Thoracic aorta (tissue), 2 donors: ENCODE measurements at places on chromosomes 11 and 22.

GRCh38 chr22:46421267-46421666 lies 85.8 kb downstream of the TRMU start:
- DNase-seq: no peak

DNA sequence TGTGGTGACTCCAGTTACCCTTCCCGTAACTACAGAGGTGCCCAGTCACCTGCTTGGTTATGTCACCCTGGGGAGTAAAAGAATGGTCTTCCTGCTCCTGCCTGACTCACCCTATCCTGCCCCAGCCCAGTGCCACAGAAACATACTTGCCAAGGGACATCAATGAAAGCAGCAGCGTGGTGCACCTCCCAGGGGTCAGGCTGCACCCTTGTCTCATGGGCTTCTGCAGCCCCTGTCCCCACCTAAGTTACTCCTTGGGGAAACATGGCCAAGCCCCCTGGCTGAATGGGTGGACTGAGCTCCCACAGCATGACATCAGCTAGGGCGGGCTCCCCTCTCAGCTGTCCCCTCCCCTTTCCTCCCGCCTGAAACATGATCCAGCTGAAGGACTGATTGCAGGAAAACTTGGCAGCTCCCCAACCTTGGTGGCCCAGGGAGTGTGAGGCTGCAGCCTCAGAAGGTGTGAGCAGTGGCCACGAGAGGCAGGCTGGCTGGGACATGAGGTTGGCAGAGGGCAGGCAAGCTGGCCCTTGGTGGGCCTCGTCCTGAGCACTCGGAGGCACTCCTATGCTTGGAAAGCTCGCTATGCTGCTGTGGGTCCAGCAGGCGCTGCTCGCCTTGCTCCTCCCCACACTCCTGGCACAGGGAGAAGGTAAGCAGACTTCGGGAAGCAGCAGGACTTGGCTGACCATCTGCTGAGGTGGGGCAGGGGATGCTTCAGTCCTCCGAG lies at the start of gene HTR3A:
Gene HTR3A (plus strand): TSS at position 368 of the 730 bp plus-strand sequence. CDS start 218 bp downstream, at position 586.
- DNase-seq: no peak

DNA sequence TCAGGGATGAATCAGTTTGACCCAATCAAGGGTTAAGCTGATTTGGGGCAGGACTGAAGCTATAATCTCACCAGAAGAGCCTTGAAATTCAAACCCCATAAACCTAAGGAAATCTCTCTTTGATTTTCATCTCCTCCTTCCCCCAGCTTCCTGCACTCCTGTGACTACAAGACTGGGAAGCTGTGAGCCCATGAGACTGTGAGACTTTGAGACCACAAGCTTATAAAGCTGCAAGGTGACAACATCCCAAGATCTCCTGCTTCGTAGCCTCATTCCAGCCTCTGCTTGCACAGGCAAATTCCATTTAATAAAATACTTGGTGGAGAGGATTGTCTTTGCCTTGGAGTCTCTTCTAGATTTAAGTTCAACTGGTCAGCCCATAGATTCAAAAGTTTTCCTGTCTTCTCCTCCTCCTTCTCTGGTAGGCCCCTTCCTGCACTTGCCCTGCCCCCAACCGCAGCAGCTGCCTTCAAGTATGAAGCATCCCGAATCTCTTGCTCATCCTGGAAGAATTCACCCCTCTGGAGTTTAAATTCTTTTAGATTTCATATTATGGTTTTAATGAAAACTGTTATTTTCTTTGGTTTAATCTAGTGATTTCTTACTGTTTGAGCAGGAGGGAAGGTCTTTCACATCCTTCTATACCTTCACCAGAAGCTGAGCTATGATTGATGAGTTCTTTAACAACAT lies 42.1 kb downstream of the PAMR1 start:
- DNase-seq: no peak

GRCh38 chr11:107043242-107044006 lies 25.1 kb upstream of the GUCY1A2 start:
- DNase-seq: no peak

DNA sequence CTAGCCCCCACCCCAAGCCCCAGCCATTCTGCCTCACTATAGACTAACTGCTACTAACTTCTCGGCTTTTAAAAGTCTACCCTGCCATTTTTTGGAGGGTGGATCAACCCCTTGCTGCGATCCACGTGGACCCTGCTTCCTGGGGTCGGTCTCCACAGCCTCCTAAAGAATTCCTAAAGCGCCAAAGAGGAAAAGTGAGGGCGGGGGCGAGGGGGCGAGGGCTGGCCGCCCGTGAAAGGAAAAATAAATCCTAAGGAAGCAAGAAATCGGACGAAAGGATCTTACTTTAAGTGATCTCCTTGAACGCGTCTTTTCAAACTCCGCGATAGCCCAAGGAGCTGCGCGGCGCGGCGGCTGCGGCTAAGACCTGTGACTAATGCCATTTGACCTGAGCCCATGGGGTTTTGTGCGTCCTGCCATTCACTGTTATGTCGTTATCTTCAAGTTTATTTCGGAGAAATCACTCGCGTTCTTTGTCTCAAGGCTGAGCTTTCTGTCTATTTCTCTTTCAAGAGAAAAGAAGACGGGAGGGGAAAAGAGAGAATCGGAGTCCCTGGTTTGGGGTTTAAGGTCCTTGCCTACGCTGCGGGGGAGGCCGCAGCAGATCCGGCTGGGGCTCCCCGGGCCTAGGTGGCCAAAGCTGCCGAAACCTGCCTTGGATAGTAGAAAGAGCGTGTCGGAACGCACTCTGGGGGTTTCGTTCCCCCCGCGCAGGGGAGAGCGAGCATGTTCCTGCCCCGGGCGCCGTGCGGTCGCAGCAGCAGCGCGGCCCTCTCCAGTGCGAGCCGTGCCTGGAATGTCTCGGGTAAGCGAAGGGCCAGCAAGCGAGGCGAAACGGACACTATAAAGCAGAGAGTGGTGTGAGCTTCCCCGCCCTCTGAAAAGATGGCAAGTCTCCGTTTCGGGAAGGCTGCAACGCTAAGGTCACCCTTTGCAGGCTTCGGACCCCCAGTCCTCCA lies 2.8 kb upstream of the DBX1 start:
- DNase-seq: no peak

DNA sequence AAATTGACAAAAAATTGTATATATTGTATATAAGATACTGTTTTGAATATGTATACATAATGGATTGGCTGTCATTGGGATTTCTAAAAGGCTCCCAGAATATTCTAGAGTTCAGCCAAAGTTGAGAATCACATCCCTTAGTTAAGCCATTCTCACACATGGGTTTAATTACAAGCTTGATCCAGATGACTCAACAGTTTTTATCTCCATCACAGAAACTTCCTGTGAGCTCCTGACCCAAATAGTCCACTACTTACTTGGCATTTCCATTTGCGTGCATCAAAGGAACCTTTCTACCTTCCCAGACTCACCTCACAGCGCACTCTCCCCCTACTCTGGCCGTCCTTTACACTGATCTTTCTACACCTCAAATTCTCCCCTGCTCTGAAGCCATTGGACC lies 184.8 kb upstream of the ARHGAP20 start:
- DNase-seq: no peak

DNA sequence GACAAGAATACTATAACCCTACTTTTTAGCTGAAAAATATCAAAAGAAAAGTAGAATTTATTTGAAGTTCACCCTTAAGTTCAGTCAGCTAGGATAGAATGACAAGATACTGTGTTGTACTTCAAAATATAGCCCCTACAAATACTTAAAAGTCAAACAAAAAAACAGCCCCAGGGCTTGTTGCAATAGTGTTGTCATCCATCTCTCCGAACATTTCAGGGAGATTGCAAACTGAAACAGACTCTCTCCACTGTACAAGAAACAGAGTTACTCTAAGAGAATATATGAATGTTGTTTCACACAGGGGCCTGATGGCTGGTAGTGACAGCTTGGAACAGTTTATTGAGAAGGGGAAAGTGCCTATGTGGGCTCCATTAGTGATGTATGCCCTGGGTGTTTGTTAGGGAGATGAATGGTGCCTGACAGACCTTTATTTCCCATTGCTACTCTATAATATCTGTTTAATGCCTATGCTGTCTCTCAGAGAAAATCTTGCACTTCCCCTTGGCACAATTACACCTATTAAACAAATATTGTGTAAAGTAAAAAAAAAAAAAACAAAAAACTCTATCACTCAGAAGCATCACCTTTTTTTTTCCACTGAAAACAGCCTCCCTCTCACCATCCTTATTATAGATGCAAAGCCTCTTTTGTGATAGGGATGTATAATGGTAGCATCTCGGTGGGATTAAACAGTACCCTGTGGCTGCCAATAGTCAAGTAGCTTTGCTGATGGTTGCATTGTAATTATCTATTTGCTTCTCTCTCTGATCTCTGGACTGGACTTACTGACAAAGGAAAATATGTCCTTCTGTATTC lies 506.3 kb upstream of the LUZP2 start:
- no peak for DNase-seq

DNA sequence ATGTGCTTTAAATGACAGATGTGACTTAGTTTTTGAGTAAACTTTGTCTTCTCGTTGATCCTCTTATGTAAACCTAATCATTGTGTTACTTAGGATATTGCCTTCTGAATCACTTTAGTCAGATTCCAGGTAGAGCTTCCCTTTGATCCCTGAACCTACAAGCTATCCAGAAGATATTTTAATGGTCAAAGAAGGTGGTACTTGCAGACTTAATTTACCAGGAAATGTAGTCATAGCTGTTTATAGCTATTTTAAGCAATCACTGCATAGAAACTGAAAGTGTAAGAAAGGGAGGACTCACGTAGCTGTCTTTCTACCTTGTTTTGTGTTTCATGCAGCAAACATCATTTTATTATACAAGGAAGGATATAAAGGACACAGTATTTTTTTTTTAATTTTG lies 189.5 kb downstream of the DDX10 start:
- no peak for DNase-seq

DNA sequence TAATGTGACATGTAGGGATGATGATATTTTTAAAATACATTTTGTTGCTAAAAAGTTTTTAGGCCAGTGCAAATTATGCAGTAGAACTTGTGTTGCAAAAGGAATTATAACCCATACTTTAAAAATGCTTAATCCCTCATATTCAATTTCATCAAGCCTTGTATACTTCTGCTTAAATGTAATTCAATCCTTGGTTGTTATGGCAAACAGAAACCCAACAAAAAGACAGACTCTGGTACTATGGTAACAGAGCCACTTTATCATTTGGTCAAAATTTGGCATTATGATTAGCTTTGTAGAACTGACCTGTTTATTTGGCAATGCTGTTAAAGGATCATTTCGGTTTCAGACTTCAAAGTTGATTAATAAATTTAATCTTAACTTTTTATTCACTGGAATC lies 284.8 kb downstream of the TMEM135 start:
- DNase-seq: no peak

- no peak for DNase-seq
These were observed 18.9 kb upstream of the HEPHL1 start for GRCh38 chr11:94002226-94002625.

DNA sequence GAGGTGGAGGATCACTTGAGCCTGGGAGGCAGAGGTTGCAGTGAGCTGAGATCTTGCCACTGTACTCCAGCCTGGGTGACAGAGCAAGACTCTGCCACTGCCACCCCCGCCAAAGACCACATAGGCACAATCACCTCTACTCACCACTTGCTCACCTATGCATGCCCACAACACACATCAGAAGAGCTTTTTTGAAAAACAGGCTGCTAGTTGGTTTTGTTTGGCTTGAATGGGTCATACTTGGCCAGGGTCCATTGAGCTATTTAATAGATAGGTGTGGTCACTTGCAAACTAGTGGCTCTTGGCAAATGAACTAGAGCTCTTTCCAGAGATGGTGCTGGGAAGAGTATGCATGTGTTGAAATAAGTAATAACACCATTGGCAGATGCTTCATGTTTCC lies 80.1 kb downstream of the EMSY start:
- peak; percentile 15 for DNase-seq

DNA sequence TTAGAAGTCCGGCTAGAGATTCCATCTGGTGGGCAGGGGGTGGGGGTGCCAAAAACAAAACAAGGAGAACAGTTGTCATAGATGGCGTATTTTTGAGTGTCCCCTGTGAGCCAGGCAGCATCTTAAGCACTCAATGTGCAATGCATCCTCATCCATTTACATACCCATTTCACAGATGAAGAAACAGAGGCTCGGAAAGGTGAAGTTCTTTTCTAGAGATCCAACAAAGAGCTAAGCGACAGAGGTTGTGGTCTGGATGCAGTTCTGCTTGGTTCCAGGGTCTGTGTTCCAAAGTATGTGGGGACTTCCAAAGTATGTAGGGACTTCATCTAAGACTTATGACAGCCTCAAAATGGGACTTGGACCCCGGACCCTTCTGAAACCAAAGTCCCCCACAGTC lies 277.8 kb downstream of the MN1 start:
- no peak for DNase-seq

GRCh38 chr11:113176599-113177360 lies 137.6 kb upstream of the TTC12 start:
- DNase-seq: no peak

GRCh38 chr11:91470656-91471055 lies 754.0 kb upstream of the FAT3 start:
- DNase-seq: no peak
